Activated naive CD8-positive, alpha-beta T cell treated with anti-CD3 and anti-CD28 coated beads, Interleukin-2, amount 50 U/mL, for 24 hours (primary cell): ENCODE measurements at places on chromosomes 7 and 10.
A peak's percentile ranks its signal among the peaks of the same experiment; 100 is the strongest.

- DNase-seq = no peak
Measured at GRCh38 chr10:118742032-118742431, 12.7 kb downstream of the CACUL1 start.

DNA sequence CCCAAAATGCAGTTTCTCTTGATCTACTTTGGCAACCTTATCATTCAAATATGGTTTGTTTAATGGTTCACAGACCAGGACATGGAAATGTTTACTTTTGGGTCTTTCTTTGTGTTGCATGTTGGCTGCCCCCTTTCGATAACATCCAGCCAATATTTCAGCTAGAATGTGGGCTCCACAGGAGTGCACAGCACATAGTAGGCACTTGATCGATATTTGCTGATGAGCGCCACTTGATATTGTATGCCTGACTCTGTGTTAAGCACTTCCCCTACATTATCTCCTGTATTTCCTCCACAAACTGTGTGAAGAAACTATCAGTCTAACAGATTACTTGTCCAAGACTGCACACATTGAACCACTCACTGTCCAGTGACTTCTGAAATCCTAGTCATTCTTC, 60.2 kb downstream of the SMURF1 start:
- no peak for DNase-seq

DNA sequence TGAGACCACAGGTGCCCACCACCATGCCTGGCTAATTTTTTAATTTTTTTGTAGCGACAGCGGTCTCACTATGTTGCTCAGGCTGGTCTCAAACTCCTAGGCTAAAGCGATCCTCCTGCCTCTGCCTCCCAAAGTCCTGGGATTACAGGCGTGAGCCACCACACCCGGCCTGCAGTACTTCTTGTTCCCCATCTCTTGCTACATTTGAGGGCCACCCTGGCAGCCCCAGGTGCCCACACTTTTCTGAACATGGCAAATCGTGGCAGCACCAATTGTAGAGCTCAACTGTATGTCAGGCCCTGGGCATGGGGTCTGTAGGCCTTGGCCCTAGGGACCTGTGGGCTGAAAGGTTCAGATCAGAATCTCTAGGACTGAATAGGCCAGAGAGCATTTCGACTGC, 25.1 kb upstream of the LIMK1 start:
- DNase-seq = no peak

DNA sequence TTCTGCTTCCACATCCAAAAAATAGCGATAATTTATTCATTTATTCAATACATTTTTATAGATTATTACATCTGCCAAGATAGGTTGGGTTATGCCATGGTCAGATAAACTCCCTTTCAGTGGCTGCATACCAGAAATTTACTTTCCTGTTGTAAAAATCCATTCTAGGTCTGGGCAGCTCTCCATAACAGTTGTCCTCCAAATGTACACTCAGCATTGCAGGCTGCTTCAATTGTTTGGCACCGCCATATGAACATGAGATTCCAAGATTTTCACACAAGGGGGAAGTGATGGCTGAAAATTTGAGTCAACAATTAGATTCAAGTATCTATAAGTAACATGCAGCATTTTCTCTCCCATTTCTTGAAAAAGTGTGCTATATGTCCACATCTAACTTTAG, 568.7 kb downstream of the ETV1 start:
- no peak for DNase-seq

DNA sequence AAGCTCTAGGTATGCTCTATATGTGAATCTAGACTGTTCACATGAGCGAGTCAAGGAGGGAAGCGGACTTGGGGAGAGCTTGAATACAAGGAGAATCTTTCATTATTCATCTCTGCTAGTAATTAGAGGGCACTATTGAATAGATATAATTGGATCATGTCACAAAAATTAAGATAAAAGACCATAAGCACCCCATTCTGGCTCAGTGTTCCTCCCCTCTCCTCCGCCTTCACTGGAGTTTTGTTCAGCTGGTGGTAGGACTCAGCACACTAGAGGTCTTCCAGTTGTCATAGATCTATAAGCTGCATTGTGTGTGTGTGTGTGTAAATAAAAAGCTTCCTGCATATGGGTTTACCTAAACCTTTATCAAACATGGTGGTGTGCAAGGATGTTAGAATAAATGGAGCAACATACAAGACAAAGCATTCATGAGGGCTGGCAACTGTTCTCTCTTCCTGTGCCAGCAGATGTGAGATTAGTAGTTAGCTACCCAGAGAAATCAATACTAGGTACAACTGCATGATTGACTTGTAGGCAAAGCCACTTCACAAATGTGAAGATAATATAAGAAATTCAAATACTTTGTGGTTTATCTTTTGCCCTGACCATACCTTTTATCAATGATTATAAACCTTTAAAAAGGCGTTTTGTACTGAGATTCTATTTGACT, 142.6 kb downstream of the CREB5 start:
- DNase-seq = no peak

GRCh38 chr7:22140578-22140977, 194.9 kb upstream of the CDCA7L start:
- no peak for DNase-seq

GRCh38 chr7:151309311-151309710, 32.3 kb upstream of the NUB1 start:
- DNase-seq = no peak

GRCh38 chr10:44552726-44553125, 167.8 kb upstream of the CXCL12 start:
- DNase-seq = no peak

DNA sequence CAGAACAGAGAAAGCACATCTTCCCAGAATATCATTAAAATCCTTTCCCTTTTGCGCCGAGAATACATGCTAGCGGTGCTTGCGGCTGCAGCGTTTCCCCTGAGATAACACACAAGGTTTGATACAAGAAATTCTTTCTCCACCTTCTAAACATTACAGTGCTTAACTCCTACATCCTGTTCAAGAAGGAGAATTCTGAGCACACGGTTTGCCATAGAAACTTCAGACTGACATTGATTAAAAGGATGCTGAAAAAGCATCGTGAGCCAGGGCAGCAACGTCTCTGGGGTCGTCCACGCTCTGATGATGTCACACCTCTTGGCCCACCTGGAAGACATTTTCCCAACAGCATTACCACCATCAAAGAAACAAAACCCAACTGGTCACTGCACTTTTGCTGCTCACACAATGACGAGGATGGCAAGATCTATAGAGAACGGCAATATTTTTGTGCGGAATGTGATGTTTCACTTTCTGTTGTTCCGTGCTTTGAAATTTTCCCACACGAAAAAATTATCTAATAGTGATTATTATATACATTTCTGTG, 27.0 kb upstream of the PRSS1 start:
- no peak for DNase-seq

DNA sequence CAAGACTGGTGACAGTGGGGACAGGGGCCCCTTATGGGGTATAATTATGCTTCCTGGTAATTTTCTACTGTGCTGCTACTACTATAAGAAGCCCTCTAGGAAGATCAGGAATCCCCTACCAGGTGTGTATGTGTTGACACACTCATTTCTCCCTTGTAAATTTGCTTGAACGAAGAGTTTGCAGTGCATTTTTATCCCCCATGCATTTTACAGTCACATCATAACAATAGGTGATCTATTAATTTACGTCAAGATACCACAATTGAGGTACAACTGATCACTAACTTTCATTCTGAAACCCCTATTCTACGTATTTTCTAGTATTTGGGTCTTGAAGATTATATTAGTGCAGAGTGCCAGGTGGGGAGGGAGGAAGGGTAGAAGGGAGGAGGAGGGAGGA, 252.2 kb downstream of the NSUN6 start:
- DNase-seq = no peak

- DNase-seq = no peak
Measured at GRCh38 chr10:131244836-131245235, 66.7 kb downstream of the TCERG1L start.

DNA sequence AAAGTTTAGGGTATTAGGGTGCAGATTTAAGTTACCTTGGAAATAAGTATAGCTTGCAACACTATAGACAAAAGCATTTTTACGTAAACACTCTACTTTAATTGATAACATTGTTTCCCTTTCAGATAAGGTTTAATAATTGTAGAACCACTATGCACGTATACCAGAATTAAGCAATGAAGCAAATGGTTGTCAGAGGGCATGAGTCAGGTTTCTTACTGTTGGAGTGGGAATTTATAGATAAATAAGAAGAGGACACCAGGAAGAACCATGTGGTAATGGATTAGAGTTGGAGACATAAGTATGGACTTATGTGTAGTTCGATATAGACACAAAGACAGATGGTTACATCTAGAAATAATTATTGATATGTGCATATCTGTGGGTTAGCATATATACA, 355.6 kb downstream of the ETV1 start:
- no peak for DNase-seq

- no peak for DNase-seq
Measured at GRCh38 chr7:8387551-8388256, 45.7 kb upstream of the NXPH1 start.

DNA sequence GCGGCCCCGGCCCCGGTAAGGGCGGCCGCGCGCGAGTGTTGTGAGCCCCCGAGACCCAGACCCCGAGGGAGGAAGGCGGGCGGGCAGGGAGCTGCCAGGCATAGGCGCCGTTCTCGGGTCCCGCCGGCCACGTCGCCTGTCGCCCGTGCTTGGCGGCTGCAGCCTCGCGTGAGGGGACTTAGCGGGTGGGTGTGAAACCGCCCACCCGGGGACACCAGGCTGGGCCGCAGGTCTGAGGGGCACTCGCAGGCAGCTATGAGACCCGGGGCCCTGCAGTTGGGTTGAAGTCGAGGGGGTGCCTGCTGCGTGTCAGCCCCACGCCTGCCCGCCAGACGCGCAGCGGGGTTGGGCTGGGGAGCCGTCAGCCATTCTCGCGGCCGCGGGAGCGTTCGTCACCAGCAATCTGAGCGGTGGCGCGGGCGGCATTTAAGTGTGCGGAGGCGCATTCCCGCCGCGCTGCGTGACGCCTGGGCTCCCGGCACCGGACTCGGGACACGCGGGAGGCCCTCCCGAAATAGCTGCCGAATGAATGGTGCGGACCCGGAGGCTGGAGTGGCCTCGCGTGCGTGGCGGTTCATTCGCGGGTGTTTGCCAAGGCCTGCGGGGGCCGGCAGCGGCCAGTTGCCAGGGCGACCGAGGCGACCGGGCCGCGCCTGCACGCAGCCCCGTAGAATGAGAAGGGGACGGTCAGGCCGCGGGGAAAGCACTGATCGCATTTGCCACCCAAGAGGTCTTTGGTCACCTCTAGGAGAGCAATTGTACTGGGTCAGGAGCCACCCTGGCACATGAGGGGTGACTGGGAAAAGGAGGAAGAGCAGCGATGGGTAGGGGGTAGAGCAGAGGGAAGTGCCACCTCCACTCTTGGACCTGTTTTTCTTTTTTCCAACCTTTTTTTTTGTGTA, 750 bp downstream of the ZNF398 start:
- DNase-seq = peak; percentile 69

DNA sequence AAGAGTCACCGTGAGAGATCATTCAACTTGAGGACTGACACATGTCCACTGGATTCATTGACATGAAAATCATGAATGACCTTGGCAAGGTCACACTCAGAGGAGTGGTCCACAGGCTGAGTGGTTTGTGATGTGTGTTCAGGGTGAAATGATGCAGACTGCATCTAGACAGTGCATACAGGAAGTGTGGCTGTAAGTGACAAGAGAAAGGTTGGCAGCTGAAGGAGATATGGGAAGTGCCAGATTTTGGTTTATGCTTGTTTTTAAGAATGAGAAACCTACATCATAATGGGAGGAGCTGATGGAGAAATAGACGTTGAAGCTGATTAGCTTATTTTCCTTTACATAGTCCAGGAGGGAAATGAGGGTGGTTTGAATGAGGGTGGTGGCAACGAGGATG, 64.8 kb upstream of the VIPR2 start:
- no peak for DNase-seq

DNA sequence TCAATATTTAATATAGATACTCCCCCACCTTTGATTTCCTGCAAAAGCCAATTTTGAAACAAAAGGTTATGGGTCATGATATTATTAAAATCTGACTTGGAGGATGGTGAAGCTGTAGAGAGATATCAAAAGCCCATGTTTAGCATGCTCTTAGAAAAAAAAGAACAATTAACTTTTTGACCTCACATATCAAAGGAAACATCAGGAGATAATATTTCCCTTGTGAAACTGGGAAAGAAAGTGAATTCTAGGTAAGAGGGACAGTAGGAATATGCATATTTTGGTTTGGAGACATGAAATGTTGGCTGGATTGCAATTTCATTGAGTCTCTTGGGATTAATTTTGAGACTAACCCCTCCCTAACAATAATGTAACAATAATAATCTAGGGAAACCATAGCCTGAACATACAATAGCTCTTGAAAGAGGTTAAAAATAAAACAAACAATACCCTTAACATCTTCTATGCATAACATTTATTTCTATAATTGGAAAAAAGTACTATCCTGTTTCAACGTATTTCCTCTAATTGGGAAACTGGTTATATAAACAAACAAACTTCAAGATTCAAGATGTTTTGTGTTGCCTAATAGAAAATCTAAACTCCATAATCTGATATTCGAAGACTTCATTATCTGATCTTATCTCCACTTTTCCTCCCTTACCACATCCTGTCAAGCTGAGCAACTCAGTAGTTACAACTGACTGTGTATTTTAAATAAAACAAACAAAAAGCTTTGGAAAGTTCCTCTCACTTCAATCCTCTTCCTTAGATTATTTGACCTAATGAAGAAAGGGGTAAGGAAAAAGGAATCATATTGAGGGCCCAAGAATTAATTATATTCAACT, 14.8 kb downstream of the TMEM26 start:
- no peak for DNase-seq

DNA sequence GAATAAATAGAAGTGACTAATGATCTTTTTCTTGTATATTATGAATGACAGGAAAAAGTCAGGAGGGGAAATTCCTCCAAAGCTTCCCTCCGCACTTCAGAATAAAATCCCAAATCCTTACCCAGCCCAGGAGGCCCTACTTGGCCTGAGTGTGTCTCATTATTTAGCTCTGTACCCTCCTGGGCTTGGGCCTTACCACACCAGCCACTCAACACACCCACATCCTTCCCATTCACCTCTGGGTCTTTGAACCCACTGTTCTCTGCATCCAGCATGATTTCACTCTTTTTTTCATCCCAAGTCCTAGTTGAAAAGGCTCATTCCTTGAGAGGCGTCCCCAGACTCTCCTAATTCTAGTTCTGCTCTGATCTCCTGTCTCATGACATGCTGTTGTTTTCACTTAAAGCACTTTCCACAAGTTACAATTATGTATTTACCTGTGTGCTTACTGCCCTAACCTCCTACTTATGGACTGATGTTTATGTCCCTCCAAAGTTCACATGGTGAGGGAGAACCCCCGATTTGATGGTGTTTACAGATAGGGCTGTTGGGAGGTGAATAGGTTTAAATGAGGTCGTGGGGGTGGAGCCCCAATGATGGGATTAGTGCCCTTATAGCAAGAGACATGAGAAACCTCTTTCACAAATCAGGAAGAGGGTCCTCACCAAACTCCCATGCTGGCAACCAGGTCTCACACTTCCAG, 6.4 kb downstream of the NOD1 start:
- no peak for DNase-seq

- no peak for DNase-seq
Measured at GRCh38 chr7:155208681-155209477, 88.8 kb upstream of the INSIG1 start.

DNA sequence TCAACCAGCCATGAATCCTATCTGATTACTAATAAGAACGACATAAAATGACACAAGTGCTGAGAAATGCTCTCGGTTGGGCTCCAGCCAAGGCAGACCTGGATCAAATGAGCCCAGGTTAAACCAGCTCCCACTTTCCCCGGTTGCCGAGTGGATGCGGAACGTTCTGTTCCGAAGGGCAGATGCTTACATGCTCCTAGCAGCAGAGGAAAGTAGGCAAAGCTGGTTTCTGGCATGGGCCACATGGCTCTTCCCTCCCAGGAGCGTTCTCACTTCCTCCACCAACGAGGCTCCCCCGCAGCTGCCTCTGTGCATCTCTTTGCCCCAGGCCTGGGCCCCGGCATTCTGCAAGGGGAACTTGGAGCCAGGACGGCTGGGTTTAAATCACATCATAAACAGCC, 61.8 kb upstream of the SDK1 start:
- DNase-seq = no peak
